ENCODE measurements at places on chromosomes 13 and 19.

DNA sequence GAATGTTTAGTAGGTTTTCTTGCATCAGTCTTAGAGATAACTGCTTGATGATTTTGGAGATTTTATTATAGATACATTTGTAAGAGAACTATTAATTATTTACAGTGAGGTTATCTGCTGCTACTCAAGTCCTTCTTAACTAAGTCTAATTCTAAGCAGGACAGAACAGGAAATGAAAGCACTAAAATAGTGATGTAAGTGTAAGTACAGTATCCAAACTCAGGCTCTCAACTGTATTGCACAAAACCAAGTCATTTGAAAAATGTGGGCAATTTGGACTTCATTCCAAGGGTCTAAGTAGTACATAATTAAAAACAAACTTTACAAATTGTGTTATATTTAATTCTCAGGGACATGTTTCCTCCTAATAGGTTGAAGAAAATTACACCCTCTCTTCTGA lies 417.1 kb downstream of the ITGBL1 start:
- DNase-seq: no peak

DNA sequence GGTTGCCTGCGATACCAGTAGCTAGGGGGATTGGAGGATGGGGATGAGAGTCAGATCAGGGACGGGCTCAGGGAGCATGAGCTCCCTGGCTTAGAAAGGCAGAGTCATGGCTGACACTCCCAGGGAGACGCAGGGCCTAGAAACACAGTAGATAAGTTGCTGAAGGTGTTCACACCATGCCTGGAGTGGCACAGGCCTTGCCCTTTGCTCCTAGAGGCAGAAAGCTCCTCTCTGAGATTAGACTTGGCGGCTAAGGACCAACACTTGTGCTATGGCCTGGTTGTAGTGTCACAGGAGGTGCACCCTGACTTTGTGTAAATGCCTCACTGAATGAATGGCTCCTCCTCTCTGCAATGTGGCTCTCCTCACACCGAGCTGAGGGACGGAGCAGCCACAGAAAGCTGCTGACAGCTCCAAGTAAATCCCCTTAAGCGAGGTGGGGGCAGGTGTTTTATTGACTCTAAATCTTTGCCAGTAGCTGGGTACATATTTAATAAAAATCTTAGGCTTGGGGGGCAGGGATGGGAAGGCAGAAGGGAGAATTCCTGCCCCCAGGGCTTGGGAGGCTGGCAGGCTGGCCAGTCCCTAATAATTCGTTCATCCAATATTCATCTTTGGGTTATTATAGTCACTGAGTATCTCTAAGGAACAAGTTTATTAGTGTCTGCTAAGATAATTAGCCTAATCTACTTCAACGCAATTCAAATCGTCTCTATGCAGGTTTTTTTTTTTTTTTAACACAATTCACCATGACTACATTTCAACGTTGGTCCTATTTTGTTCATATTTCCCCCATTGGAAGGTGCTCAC lies 54.9 kb downstream of the SIAH3 start:
- no peak for DNase-seq

DNA sequence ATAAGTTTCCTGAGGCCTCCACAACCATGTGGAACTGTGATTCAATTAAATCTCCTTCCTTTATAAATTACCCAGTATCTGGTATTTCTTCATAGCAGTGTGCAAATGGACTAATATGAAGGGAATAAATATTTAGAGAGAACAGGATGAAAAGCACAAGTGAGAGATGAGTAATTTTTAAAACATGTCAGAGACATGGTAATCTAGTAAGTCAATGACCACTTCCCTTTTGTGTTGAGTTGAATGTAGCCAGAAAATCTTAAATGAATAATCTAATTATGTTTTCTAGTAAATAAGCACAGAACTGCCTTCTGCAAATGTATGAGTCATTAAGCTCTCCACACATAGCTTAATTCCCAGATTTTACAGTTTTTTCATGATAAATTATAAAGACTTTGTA lies 524.1 kb upstream of the SLITRK5 start:
- peak; percentile 50 for DNase-seq

DNA sequence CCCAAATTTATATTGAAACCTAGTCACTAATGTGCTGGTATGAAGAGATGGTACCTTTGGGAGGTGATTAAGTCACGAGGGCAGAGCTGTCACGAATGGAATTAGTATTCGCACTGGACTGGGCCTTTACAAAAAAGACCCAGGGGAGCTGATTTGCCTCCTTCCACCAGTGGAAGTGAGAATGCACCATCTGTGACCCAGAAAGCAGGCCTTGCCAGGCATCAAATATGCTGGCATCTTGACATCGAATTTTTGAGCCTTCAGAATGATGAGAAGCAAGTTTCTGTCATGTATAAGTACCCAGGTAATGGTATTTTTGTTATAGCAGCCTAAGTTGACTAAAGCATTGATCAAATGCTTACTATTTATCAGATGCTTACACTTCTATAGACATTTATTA lies 373.6 kb downstream of the FGF14 start:
- no peak for DNase-seq

- no peak for DNase-seq
These were observed 2.9 kb downstream of the HTR2A start for GRCh38 chr13:46893798-46894560.

GRCh38 chr13:99827011-99827772 lies 144.4 kb downstream of the ZIC5 start:
- no peak for DNase-seq

- DNase-seq: no peak
These were observed 527.5 kb downstream of the DCT start for GRCh38 chr13:93951951-93952350.

DNA sequence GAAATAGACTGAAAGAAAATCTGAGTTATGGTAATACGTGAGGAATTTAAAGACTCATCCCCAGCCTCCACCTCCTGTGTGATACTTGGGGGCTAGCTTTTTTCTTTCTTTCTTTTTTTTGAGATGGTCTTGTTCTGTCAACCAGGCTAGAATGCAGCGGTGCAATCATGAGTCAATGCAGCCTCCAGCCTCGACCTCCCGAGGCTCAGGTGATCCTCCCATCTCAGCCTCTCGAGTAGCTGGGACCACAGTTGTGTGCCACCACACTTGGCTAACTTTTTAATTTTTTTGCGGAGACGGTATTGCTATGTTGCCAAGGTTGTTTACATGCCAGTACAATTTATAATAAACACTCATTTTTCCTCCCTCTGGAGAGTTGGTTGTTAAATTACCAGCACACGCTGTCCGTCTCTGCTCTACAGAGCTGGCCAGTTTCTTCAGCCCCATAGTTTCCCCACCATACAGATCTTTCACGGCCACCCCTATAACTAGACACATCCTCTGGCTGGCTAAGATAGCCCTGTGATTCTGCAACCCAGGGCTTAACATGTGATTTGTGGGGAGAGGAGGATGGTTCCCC lies 4.8 kb downstream of the TNFSF9 start:
- DNase-seq: no peak

- no peak for DNase-seq
These were observed 24.6 kb downstream of the CAB39L start for GRCh38 chr13:49419276-49419675.

GRCh38 chr13:106132216-106132615 lies 403.2 kb downstream of the EFNB2 start:
- DNase-seq: peak; percentile 82

- no peak for DNase-seq
These were observed 516 bp upstream of the FAM32A start for GRCh38 chr19:16184665-16185122.

- DNase-seq: no peak
These were observed 316.7 kb upstream of the KLHL1 start for GRCh38 chr13:70424928-70425327.

DNA sequence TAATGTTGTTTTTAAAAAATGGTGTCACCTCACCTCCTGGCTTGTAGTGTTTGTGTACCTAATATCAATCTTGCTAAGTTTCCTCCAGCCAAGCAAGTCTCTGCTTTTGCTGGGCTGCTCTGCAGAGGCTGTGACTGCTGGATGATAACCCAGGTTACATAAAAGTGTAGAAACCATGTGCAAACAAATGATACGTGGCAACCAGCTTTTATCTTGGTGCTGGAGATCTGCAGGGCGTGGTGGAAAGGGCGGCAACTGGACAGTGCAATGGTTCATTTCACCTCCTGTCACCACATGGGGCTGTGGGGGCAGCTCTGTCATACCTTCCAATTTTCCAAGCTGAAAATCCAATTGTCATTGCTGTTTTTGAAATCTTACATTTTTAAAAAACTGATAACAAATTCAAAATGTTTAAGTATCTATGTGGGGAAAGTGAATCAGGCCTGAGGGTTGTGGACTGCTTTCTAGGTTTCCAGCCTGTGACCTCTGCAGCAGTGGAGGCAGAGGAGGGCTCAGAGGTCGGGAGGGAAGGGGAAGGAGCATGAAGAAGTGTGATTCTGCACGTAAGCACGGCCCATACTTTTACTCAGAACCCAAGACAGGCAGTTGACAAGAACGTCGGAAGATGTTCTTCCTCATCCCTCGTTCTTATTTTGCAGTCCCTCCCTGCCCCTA lies 9.7 kb downstream of the GPR42 start:
- DNase-seq: no peak

GRCh38 chr13:103184413-103184812 lies 118.2 kb upstream of the SLC10A2 start:
- DNase-seq: no peak

- DNase-seq: no peak
These were observed 289.2 kb downstream of the FGF9 start for GRCh38 chr13:21960108-21960507.

GRCh38 chr19:31347828-31348392 lies 1.3 kb downstream of the TSHZ3 start:
- DNase-seq: no peak

- peak; percentile 5 for DNase-seq
These were observed 245.9 kb downstream of the ITGBL1 start for GRCh38 chr13:101698400-101698799.

DNA sequence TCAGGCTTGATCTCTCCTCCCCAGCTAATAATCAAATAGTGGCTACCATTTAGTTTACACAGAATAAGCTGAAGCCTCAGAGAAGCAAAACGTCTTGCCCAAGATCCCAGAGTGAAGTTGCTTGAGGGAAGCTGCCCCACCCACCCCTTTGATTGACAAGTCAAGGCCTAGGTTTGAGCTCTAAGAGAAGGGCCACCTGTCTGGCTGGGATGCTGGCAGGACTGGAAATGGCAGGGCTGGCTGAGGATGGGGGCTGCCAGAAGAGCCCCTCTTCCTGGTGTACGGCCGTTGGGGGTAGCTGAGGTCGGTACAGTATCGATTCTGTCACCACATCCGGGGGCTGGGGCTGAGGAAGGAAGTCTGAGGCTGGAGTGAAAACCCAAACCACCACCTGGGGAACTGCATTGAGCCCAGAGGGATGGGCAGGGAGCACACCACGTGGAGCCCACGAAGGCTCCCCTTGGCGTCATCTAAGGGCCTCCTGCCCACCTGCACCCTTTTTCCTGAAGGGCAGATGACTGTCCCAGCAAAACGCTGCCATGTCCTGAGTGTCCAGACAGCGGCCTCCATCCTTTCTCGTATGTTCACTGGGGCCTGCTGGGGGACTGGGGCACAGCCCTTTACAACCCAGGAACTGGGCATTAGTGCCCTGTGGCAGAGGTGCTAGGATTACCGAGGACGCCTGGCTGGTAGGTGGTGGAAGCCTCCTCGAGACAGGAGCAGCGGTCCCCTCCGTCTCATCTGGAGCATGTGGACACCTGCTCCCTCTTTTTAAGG lies 1.4 kb upstream of the PRKD2 start:
- peak; percentile 41 for DNase-seq

GRCh38 chr13:29936051-29936813 lies 85.8 kb upstream of the UBL3 start:
- DNase-seq: no peak

DNA sequence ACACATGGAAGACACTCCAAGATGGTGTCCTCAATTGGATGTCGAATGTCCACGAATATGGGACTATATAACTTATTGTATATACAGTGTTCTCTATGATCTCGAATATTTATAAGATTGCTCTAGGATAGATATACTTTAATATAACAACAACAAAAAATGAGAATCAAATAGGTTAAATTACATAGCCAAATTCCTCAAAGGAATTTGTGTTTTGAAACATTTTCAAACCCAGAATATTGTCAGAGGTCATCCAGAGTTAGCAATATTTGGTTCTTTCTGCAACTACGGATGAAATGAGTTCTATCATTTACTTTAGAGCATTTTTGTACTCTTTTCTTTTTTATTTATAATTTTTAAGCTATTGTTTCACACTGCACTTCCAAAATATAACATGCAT lies 857.8 kb downstream of the GPC5 start:
- no peak for DNase-seq

GRCh38 chr13:48151363-48152161 lies 56.7 kb upstream of the MED4 start:
- no peak for DNase-seq

All from bronchial epithelial cell (primary cell).